ENCODE measurements at places on chromosomes 5 and 9.

DNA sequence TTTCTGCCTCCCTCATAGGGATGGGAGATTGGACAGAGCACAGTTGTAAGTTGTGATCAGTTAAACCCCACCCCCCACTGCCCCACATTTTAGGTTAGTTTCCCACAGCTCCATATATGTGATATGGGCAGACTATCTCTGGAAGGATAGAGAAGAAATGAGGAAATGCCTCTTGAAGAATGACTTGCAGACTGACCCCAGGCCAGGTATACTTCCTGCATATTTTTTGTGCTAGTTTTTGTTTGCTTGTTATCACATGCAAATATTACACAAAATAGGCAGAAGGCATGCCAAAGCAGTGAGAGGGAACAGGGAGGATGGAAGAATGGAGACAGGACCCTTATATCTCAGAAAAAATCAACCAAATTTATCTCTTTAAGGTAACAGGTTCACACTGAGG lies 10.1 kb upstream of the GLRX start:
- DNase-seq: no peak

GRCh38 chr9:82382887-82383616 lies 394.5 kb downstream of the SPATA31D1 start:
- no peak for DNase-seq

- peak; percentile 36 for DNase-seq
Observed at GRCh38 chr5:6780802-6781391, 67.7 kb downstream of the TENT4A start.

- DNase-seq: no peak
Observed at GRCh38 chr9:101467690-101468089, 32.1 kb upstream of the ALDOB start.

GRCh38 chr9:130137641-130138081 lies 34.5 kb upstream of the NCS1 start:
- no peak for DNase-seq

- DNase-seq: no peak
Observed at GRCh38 chr5:138533973-138534941, 8.8 kb downstream of the ETF1 start.

DNA sequence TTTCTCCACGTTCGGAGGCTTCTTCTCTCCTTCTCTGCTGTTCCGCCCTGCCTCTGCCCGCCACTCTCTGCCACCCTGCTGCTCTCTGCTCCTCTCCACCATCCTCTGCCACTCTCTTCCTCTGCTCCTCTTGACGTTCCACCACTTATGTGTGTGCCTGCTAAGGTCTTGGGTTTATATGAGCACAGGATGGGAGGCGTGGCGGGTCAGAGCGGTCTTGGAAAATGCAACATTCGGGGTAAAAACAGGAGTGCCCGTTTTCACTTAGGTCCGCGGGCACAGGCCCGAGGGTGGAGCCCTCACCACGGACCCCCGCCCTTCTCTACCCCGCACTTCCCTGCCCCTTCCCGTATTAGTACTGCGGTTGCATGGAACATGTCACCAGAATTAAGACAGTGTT lies 114.4 kb upstream of the FBXL7 start:
- DNase-seq: no peak

DNA sequence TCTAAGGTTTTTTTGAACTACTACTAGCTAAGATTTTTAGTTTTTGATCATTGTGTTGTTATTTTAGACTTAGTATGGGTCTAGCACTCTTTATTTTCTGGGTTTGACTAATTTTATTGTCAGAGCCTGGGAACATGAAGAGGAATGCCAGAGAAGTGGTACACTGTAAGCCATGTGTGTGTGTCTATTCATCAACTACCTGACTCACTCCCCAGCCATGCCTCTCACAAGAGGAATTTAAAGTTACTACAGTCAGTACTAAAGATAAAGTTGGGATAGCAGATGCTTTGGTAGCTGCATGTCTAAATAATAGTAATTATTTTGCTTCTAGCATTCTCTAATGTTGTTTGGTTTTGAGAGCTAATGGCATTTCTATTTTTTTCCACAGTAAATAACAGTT lies 264.8 kb downstream of the CSNK1G3 start:
- DNase-seq: no peak

DNA sequence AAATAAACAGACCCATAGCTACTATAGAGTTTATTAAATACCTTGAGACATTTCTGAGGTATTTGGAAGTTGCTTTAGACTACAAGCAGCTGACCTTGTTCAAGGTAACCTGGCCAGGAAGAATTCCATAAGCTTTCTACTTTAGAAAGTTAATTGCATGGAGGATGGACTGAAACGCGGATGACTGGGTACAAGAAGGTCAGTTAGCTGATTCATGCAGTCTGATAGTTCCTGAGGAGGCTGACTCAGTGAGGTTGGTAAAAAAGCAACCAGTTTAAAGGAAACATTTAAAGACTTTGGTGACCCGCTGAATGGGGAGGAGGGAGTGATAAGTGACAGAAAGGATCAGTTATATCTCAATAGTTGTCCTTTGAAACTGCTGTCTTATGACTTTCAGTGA lies 670.1 kb upstream of the CDH9 start:
- no peak for DNase-seq

GRCh38 chr5:73663161-73663859 lies 37.3 kb downstream of the ARHGEF28 start:
- no peak for DNase-seq

GRCh38 chr5:124808842-124809268 lies 62.4 kb upstream of the ZNF608 start:
- no peak for DNase-seq

GRCh38 chr9:116741742-116742141 lies 54.6 kb downstream of the TRIM32 start:
- DNase-seq: no peak

DNA sequence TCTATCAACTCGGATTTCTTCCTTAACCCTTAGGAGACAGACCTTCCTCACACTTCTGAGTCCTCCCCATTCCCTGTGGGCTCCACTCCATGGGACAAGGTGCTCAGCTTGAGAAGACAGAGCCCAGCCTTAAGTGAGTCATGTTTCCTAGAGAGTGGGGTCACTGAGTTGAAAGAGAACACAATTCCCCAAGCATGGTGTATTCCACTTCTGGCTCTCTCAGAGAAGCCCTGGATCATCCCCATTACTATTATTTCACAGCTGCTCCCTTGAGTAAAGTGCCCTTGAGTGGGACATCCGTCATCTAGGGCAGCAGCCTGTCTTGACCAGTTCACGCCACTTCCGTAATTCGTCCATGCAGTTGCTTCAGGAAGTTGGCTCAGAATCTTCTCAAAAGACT lies 604.8 kb downstream of the BNC2 start:
- no peak for DNase-seq

GRCh38 chr9:77507212-77507961 lies 140.7 kb downstream of the GNA14 start:
- DNase-seq: no peak

DNA sequence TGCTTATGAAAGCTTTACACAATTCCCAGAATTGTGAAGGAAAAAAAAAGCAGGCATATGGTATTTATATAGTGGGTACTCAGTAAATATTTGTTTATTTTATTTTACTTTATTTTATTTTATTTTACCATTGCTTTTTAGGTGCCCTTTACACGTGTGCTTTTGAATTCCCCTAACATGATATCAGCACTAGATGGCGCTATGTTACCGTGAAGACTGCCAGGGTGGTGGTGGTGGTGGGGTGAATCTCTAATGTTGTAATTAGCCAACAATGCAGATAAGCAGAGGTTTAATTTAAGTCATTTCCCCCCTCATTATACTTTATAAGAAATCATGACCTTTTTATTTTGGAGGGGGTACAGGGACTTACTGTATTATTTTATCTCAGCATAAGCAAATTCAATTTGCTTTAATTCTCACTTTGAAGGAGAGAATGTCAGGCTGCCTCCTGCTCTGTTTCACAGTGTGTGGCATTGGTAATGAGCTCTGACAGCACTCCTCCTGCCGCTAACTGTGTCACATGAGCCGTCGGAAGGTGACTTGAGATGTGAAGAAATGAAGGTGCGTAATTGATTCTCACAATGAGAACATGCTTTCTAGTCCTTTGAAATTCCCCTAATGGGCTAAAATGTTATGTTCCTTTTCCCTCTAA lies 165.6 kb downstream of the YTHDC2 start:
- peak; percentile 64 for DNase-seq

Data from KBM-7 (cell line).